SW480 (cell line): ENCODE measurements at places on chromosomes 12 and 14.
A peak's percentile ranks its signal among the peaks of the same experiment; 100 is the strongest.

DNA sequence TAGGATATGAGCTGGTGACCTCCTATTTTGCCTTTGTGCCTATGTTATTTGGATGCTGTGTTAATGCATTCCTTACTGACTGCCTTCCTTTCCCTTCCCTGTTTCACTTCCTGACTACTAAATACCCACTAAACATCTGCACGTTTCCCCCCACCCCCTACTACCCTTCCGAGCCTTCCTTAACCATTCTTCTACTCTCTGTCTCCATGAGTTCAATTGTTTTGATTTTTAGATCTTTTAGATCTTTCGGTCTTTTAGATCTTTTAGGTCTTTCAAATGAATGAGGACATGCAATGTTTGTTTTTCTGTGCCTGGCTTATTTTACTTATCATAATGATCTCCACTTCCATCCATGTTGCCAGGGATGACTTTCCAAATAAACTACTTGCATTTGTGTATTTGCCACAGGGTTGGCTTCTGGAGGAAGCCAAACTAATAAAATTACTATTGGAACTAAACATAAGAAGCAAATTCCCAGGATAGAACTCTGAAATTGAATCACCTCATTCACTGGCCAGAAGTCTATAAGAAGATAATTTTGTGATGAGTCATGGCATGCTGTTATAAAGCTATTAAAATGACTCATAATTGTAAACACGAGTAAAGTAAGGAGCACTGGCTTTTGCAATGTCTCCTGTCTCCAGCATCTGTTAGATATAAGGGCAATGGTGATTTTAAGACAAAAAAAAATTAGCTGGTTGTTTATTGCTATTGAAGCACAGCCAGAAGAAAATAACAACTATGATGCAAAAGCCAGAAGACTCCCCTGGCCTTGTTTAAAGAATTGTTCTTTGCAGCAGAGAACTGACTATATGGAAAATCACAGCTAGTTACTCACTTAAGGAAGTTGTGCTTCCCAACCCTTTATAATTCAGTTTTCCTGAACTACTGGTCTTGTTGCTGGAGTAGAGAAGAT lies 586.3 kb downstream of the LRFN5 start:
- DNase-seq = peak; percentile 80

- peak; percentile 6 for DNase-seq
These were observed 198.0 kb upstream of the RTL1 start for GRCh38 chr14:101101456-101102056.

GRCh38 chr14:101521473-101521915 lies 39.8 kb upstream of the DIO3 start:
- no peak for DNase-seq

DNA sequence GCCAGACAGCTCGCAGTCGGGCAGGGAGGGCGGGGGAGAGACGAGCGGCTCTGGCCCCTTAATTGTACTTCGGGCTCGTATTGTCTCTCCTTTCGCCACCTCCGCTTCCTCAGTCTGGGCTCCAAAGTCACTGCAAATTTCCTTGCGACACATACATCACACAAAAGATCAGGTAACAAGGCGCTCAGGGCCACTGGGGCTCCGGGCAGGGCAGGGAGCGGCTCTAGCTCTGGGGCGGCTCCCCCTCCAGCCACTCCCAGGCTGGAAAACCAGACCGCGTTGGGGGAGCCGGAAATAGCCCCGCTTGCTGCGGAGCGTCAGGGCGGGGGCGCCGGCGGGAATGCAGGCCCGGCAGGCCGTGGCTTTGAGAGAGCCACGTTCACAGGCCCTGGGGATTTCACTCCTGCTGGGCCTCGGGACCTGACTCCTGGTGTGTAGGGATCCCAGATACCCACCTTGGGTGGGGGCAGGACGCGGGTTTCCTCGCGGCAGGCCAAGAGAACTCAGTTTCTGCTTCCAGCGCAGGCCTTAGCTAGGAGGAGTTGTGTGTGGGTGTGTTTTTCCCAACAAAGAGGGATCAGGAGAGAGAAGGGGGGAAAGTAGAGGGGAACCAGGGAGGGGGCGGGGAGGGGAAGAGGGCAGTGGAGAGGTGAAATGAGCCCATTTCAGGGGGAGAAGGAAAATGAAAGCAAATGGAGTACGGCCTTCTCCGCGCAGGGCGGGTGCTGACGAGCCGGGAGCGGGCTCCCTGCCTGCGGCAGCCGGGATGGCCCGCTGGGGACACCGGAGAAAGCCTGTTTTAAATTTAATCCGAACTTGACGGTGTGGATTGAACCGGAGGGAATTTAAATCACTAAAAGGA lies 4.4 kb upstream of the HOXC9 start:
- DNase-seq = peak; percentile 90
